ENCODE measurements at places on chromosomes 16 and 17.

GRCh38 chr17:45131616-45132319 is 547 bp downstream of the PLCD3 start:
- DNase-seq, result peak; percentile 40
- no peaks in the 10 kb centered on the region for H3K36me3 ChIP-seq
- peak overlapping the region; percentile 64 for H3K4me3 ChIP-seq
- peaks cover 13% of the 10 kb centered on the region for H3K4me1 ChIP-seq
- no peak overlapping the region for H3K27ac ChIP-seq

- DNase-seq, result no peak
- H3K4me3 ChIP-seq, result no peak overlapping the region
- H3K27ac ChIP-seq, result no peak overlapping the region
- H3K27me3 ChIP-seq, result no peaks in the 10 kb centered on the region
Measured at GRCh38 chr16:908526-909155, 62.1 kb downstream of the LMF1 start.

- DNase-seq, result no peak
- H3K27ac ChIP-seq, result no peak overlapping the region
- H3K4me1 ChIP-seq, result no peaks in the 10 kb centered on the region
- H3K4me3 ChIP-seq, result no peak overlapping the region
Measured at GRCh38 chr17:67049025-67049739, 4.8 kb downstream of the CACNG1 start.

- H3K36me3 ChIP-seq, result peaks cover 30% of the 10 kb centered on the region
- no peak overlapping the region for H3K27ac ChIP-seq
- no peak for DNase-seq
- H3K27me3 ChIP-seq, result no peaks in the 10 kb centered on the region
- H3K4me3 ChIP-seq, result peak overlapping the region; percentile 76
Measured at GRCh38 chr16:680967-681745, 946 bp downstream of the STUB1 start.

GRCh38 chr17:75844530-75845057 is 390 bp upstream of the UNC13D start:
- H3K36me3 ChIP-seq, result peaks cover 46% of the 10 kb centered on the region
- H3K27ac ChIP-seq, result peak overlapping the region; percentile 97
- H3K4me1 ChIP-seq, result peaks cover 10% of the 10 kb centered on the region
- DNase-seq, result no peak
- H3K4me3 ChIP-seq, result peak overlapping the region; percentile 95

DNA sequence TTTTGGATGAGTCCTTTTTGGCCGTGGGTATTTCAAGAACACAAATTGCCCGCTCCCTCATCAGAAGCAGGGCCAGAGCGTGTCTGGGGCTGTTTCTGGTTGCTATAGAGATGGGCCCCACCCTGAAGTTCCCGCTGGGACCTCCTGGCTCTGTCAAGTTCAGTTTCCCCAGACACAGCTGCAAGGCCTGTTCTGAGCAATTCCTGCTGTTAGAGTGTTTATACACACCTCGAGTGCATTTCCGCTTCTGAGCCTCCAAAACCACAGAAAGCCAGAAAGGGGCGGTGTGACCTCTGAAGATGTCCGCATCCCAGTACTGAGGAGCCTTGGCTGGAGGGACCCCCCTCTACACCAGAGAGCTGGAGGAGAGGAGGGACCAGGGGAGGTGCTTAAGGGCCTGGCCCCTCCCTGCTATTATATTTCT is 9.3 kb upstream of the WBP2 start:
- no peaks in the 10 kb centered on the region for H3K27me3 ChIP-seq
- H3K27ac ChIP-seq, result peak overlapping the region; percentile 82
- no peaks in the 10 kb centered on the region for H3K36me3 ChIP-seq
- peaks cover 22% of the 10 kb centered on the region for H3K4me1 ChIP-seq
- no peak overlapping the region for H3K4me3 ChIP-seq
